ENCODE measurements at places on chromosomes 11 and 22. TPM values are rescaled to one million over a fixed set of nuclear protein-coding genes. Genes with fewer than 3 reads are reported as not detected.

Gene TMEM218
- total RNA-seq = 21.2 TPM

Gene MOGAT2
- not detected for total RNA-seq

Gene EIF3L
- total RNA-seq = 461 TPM

Gene OR8J1
- not detected for total RNA-seq

Gene SYT7
- 1.2 TPM for total RNA-seq

Gene MMP13
- total RNA-seq = 0.24 TPM

Gene GRM5
- 0.30 TPM for total RNA-seq

Gene RIC8A
- 77.6 TPM for total RNA-seq

Gene NCAM1
- total RNA-seq = 1.4 TPM

Gene PIWIL4
- not detected for total RNA-seq

Gene OVOL1
- total RNA-seq = 0.11 TPM

Gene ATG2A
- 19.6 TPM for total RNA-seq

Gene MYRF
- total RNA-seq = 3.1 TPM

Gene AMBRA1
- total RNA-seq = 30.4 TPM

Gene CNGA4
- total RNA-seq = not detected

Gene PANX2
- total RNA-seq = 0.68 TPM

Gene NLRP14
- not detected for total RNA-seq

Gene SLC22A8
- total RNA-seq = not detected

Gene LRRC4C
- 0.05 TPM for total RNA-seq

Gene OR5P2
- total RNA-seq = not detected

Gene TMA7B
- total RNA-seq = not detected

Gene DRD2
- total RNA-seq = 1.1 TPM

Gene TIMP3
- 337 TPM for total RNA-seq

Gene DSCAML1
- total RNA-seq = not detected

Gene POU2AF3
- total RNA-seq = not detected

Gene OR2AT4
- total RNA-seq = not detected

Gene ARHGAP8
- not detected for total RNA-seq

Gene FGF19
- not detected for total RNA-seq

Gene RBMXL2
- total RNA-seq = 0.11 TPM

Gene ALX4
- total RNA-seq = 0.21 TPM

Gene PDGFD
- total RNA-seq = 0.08 TPM

All from A375 (cell line).